ENCODE measurements at places on chromosomes 5 and 9.

DNA sequence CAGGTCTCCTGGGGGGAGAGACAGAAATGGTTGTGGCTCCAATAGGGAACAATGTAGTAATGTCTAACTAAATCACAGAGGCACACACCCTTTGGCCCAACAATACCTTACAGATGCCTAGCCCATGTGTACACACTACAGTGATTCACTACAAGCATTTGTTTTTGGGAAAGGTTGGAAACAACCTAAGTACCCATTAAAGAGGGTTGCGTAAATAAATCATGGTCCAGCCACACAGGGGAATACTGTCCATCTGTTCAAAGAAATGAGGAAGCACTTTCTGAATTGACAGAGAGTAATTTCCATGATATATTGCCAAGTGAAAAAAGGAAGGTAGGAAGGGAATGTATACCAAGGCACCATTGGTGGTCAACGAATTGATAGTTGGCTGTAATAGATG lies 22.0 kb upstream of the GTF3C5 start:
- DNase-seq = no peak

DNA sequence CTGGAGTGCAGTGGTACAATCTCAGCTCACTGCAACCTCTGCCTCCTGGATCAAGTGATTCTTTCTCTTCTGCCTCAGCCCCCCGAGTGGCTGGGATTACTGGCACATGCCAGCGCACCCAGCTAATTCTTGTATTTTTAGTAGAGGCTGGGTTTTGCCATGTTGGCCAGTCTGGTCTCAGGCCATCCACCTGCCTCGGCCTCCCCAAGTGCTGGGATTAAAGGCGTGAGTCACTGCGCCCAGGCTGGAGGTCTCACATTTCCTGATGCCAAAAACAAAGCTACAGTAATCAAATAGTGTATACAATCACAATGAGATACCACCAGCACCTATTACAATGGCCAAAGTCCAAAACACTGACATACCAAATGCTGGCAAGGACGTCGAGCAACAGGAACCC lies 51.1 kb downstream of the TTLL11 start:
- DNase-seq = no peak

- peak; percentile 49 for DNase-seq
These were observed 455.8 kb upstream of the PTGER4 start for GRCh38 chr5:40223884-40224402.

DNA sequence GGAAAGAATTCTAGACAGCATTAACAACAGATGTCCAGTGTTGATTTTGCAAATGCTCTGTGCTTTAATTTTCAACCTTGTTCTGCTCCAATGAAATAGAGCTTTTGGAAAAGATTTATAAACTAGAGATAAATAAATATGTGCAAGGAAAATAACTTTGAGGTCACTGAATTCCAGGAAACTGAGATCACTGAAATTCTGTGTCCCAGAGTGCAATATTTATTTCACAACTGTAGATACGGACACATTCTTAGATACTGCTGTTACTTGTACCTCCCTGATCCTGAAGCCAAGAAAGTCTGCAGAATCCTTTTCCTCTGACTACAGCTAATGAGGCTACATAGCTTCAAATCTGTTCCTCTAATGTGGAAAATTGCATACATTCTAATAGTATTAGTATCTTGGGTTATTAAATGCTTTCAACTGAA lies 222.9 kb downstream of the DOCK8 start:
- peak; percentile 48 for DNase-seq

DNA sequence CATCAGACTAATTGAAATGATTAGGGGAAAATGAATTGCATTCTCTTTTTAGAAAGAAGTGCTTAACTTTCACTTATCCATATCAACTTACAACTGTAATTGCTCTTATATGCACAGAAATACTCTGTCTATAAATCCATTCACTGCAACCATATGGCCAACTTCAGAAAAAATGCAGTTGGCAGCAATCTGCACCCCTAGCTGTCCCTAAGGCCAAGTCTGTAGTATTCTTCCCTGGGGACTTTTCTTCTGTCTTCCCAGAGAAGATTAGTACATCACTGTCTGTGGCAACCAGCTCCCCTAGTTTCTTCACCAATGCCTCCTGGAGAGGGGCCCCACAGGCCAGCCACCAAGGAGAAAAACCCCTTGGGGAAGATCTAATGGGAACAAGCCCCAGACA lies 45.4 kb downstream of the ABCA1 start:
- no peak for DNase-seq

DNA sequence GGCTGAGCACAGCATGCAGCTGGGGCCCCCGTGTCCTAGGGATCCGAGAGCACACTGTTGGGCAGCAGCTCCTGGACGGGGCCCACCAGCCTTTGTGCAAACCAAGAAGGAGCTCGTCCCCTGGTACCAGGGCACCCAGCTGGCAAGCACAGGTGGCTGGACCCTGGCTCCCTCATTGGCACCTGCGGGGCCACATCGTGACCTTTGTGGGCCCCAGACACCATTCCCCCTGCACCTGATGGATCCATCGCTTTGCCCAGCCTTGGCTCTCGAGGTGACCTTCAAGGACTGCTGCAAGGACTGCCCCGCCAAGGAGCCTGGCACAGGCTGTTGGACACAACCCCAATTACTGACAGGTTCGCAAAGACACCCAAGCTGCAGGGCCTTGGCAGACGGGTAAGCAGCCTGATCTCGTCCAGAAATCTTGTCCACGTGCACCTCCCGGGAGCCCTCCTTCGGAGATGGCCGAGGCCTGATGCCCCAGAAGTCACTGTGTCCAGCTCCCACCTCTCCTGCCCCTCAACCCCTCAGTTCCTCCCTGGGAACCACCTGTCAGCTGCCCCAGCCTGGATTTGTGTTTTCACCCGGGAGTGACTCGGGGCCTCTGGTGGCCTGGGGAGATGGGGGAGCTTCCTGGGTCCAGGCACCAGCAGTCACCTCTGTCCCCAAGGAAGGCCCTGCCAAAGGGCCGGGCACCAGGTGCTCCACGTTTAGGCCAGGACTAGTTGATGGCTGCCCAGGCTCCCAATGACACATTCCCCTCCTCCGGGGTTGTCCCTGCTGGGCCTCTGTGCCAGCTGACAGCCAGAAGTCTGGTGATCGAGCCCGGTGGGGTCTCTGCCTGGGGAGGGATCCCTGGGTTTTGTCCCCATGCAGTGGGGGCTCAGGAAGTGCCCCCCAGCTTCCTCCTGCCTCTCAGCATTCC lies 137.1 kb upstream of the PPP1R26 start:
- DNase-seq = no peak

Measured in GM03348 (cell line).